ENCODE measurements at places on chromosomes 2 and 18.
A peak's percentile ranks its signal among the peaks of the same experiment; 100 is the strongest.

GRCh38 chr2:210663631-210664089 lies 107.3 kb downstream of the CPS1 start:
- no peak for DNase-seq

- peak; percentile 29 for DNase-seq
These were observed 101.4 kb upstream of the RAB6C start for GRCh38 chr2:129877795-129878775.

GRCh38 chr2:117875786-117876185 lies 61.3 kb downstream of the DDX18 start:
- no peak for DNase-seq

GRCh38 chr2:180625006-180625844 lies 355.2 kb upstream of the UBE2E3 start:
- no peak for DNase-seq

GRCh38 chr18:59279722-59280121 lies 6.5 kb upstream of the RAX start:
- no peak for DNase-seq

DNA sequence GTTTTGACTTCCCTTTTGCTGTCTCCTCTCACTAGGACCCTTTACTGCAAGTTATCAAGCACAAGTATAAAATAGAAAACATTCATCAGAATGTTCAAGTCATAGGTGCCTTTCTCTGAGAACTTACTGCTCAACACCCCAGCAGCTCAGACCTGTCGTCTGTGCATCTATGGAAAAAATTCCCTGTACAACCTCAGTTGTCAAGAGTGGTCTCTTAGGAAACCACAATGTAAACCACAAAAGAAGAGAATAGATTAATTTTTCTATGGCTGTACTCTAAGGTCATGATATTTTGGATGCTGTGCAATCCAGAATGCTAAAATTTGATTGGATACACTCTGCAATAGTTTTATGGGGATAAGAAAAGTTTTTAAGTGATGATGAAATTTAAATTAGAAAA lies 84.1 kb downstream of the RBMS1 start:
- DNase-seq = no peak

- DNase-seq = no peak
These were observed 199.6 kb downstream of the AFF3 start for GRCh38 chr2:99942561-99943347.

GRCh38 chr2:85902496-85902895 lies 13.7 kb upstream of the ST3GAL5 start:
- no peak for DNase-seq

DNA sequence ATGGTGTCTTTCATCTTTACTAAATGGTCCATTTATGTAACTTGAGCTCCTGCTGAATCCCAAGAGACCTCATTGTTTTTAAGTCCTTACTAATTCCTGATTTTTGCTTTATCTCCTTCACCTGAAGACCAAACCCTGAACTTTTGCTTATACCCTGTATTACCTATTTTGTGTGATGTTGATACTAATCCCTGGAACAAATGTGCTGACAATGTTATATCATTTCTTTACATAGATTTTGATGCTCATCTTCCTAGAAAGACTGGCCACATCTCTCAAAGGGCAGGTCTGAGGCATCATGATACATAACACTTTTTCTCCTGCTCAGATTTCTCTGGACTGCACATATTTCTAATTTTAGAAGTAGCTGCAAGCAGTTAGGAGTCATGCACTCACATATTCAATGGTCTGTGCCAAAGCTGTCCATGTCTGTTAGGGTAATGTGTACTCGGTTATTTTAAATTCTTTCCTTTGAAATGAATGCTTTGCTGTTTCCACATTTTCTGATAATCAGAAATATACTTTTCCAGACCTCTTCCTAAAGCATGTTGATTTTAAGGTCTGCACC lies 427.9 kb upstream of the HNRNPA3 start:
- no peak for DNase-seq

DNA sequence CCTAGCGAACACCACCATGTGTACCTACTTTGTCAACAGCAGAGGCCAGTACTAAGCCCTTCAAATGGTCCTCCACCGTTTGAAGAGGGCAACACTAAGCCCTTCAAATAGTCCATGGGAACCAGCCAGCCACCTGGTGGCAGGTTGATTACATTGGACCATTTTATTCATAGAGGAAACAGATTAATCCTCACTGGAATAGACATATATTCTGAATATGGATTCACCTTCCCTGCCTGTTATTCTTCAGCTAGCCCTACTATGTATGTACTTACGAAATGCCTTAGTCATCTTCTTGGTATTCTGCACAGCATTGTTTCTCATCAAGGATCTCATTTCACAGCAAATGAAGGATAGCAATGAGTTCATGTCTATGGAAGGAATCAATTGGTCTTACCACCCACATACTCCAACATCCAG lies 10.0 kb upstream of the ZNF396 start:
- DNase-seq = no peak

GRCh38 chr2:170922634-170923494 lies 6.2 kb upstream of the GORASP2 start:
- DNase-seq = no peak

- DNase-seq = no peak
These were observed 793.7 kb upstream of the FANCL start for GRCh38 chr2:59034837-59035236.

DNA sequence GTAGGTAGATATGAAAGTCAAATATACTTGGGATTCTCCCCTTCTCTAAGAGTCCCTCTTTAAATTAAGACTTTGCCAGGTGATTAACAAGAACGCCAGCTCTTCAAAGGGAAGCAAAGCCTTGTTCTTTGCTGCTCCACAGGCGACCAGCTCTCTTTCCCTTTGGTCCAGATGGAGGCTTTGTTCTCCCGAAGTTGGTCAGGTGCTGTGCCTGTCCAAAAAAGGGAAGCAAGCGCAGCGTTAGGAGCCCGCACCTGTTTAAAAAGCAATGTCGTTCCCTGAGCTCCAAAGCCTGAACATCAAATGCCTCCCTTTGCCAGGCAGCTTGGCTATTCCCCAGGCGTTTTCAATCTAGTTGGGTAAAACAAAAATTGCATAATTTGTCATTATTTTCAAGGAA lies 1913.1 kb upstream of the PIK3C3 start:
- no peak for DNase-seq

- DNase-seq = peak; percentile 87
These were observed 615 bp upstream of the CCNT2 start for GRCh38 chr2:134917888-134918525.

- DNase-seq = no peak
These were observed 71.0 kb downstream of the TMEM182 start for GRCh38 chr2:102832789-102833188.

DNA sequence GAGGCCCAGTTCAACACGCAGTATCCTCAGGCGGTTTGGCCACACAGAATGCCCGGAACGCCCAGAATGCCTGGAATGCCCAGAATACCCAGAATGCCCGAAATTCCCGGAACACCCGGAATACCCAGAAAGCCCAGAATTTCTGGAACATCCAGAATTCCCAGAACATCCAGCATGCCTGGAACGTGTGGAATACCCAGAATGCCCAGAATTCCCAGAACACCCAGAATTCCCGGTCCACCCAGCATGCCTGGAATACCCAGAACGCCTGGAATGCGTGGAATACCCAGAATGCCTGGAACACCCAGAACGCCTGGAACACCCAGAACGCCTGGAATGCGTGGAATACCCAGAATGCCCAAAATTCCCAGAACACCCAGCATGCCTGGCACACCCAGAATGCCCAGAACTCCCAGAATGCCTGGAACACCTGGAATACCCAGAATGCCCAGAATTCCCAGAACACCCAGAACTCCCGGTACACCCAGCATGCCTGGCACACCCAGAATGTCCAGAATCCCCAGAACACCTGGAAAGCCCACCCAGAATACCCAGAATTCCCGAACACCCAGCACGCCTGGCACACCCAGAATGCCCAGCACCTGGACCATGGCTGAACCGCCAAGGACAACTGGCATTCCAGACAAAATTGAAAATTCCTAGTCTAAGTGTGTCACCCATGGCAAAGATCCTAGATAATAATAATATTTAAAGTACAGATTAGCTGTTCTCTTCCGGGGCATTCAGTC lies 487.4 kb upstream of the SALL3 start:
- no peak for DNase-seq

GRCh38 chr2:105294844-105295481 lies 34.6 kb downstream of the TGFBRAP1 start:
- peak; percentile 13 for DNase-seq

- no peak for DNase-seq
These were observed 34.9 kb downstream of the EFR3B start for GRCh38 chr2:25076749-25077148.

DNA sequence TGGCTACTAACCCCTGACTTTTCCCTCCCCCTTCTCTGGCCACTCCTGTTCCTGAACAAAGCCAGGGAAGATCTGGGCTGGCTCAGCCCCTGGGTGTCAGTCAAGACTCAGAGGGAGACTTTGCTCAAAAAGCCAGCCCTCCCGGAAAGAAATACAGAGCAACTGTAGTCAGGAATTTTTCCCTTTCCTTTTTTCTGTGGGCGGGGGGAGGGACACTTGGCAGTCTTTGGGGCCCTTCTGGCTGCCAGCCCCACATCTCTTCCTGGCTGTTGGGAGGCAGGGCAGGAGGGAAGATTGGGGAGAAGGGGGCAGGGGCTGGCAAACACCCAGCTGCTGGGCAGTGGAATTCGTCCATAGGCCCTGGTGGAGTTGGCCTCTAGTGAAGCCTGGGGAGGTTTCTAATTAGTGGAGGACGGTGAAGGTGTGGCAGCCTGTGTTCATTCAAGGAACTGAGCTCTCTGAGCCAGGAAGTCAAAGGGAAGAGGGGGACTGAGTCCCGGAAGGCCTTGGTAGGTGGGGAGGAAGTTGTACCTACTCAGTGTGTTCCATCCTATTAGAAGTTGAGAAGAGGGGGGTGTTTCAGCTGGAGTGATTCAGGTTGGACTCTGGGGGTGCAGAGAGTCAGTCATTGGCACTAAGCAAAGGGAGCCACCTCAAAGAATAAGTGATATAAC lies 10.9 kb downstream of the IGFBP2 start:
- no peak for DNase-seq

GRCh38 chr18:56302156-56302555 lies 336.2 kb downstream of the TXNL1 start:
- no peak for DNase-seq

GRCh38 chr18:58860747-58861231 lies 3.9 kb upstream of the ZNF532 start:
- DNase-seq = no peak

DNA sequence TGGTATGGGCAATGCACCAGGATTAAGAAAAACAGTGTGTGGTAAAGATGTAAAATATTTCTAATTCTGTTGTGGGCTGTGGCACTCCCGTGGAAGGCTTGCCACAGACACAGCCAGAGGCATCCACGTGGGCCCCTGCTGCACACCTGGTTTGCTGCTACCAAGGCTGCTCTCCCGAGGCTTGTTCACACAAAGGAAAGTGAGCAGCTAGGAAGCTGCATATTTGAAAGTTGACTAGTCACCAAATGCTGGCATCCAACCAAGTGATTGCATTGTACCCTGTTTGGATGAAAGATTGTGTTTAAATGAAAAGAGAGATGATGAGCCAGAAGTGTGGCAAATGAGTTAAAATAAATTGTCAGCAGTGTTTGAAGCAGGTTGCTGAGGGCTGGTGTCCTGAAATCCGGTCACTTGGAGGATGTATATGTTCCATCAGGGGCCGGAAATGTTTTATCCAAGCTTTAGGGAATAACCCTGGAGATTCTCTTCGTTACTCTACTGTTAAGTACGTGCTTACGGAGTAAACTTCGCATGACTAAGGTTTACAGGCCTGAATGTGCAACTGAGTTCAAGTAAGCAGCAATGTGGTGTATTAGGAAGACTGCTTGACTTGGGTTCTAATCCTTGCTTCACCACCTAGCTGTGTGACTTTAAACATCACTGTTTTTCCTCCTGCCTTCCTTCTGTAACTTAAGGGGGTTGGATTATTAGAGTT lies 86.1 kb downstream of the MSH2 start:
- DNase-seq = no peak

GRCh38 chr2:163375070-163375469 lies 360.7 kb downstream of the FIGN start:
- DNase-seq = no peak

DNA sequence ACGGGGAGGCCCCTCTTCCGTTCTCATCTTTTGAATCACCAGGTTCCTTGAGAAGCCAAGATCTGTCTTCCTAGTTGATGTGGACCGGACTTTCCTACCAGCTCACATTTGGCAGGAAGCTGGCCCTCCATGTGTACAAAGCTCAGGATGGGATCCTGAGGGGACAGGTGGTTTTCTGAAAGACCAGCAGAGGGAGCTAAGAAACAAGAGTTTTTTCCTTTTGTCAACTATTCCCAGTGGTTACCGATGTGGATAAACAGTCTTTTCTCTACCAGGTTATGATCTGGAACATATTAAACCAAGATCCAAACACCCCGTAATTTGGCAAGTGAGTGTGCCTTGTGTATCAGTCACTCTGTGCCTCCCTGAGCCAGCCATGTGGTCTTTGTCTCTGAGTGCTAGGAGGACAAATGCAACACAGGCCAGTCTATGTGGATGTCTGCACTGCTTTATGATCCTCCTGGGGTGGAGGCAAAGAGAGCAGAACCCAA lies 25.1 kb upstream of the ARHGAP25 start:
- no peak for DNase-seq

DNA sequence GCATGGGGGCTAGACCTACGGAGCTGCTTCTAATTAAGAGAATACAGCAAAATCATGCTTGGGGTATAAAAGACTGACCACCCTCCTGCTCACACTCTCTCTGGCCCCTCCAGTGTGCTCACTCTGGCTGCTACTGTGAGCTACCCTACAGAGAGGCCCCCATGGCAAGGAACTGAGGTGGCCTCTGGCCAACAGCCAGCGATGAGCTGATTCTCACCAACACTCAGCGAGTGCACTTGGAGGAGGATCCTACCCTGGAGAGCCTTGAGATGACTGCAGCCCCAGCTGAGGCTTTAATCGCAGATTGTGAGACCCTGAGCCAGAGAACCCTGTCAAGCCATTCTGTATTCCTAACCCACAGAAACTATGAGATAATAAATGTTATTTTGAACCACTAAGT lies 88.2 kb downstream of the GFPT1 start:
- DNase-seq = no peak

- no peak for DNase-seq
These were observed 3.1 kb upstream of the KYNU start for GRCh38 chr2:142874293-142874814.

- DNase-seq = no peak
These were observed 78.8 kb downstream of the TGOLN2 start for GRCh38 chr2:85248773-85249509.

- DNase-seq = no peak
These were observed 24.1 kb downstream of the ST3GAL5 start for GRCh38 chr2:85864654-85865053.

GRCh38 chr2:38076710-38077430 lies 919 bp upstream of the CYP1B1 start:
- peak; percentile 86 for DNase-seq

DNA sequence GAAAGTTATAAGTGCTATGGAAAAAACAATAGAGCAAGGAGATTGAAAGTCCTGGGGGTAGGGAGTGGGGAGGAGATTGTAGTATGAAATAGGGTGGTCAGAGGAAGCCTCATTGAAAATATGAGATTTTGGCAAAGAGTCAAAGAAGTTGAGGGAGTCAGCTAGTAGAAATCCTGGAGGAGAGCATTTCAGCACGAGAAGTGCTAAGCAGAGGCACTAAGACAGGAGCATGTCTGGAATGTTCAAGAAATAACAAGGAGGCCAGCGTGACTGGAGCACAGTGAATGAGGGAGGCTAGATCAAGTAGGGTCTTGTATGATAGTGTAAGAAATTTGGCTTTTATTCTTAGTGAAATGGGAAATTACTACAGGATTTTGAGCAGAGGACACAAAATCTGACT lies 2.1 kb upstream of the TSPYL6 start:
- no peak for DNase-seq

- DNase-seq = no peak
These were observed 46.6 kb downstream of the CDK15 start for GRCh38 chr2:201852878-201853415.
